ENCODE measurements at places on chromosomes 4 and X. TPM values are rescaled to one million over a fixed set of nuclear protein-coding genes. Genes with fewer than 3 reads are reported as not detected.

SUPT20HL2 gene
- total RNA-seq, result not detected

TEX11 gene
- total RNA-seq, result not detected

RPA4 gene
- total RNA-seq, result 4.0 TPM

HSFX2 gene
- total RNA-seq, result 0.54 TPM

DCHS2 gene
- total RNA-seq, result 0.35 TPM

AP1AR gene
- 10.0 TPM for total RNA-seq

RPS6KA6 gene
- 9.6 TPM for total RNA-seq

GCNA gene
- total RNA-seq, result 5.1 TPM

GSX2 gene
- total RNA-seq, result not detected

DNA sequence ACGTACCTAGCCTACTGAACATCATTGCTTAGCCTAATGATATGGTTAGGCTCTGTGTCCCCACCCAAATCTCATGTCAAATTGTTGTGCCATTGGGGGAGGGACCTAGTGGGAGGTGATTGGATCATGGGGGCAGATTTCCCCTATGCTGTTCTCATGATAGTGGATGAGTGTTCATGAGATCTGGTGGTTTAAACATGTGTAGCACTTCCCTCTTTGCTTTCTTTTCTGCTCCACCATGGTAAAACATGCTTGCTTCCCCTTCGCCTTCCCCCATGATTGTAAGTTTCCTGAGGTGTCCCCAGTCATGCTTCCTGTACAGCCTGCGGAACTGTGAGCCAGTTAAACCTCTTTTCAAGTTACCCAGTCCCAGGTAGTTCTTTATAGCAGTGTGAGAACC, 102.6 kb downstream of the RAPGEF2 start:
- H3K36me3 ChIP-seq, result no peaks in the 10 kb centered on the region
- H3K4me1 ChIP-seq, result peaks cover 22% of the 10 kb centered on the region
- no peak overlapping the region for H3K27ac ChIP-seq
- DNase-seq, result no peak
- no peak overlapping the region for H3K4me3 ChIP-seq

DNA sequence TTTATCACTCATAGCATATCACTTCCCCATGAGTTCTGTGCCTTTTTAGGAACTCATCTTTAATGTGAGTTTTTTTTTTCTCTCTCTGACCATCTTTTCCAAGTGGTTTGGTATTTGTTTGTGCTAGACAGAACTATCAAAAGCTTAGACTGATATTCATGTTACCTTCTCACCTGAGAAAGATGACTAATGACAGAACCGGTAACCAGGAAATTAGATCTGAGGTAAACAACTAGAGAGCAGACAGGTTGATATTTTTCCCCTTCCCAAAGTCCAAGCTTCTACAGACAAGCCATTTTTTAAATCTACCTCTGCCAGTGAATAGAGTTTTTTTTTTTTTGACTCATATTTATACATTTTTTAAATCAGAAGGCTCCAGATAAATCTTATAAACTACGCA, 17.0 kb upstream of the SRD5A3 start:
- no peaks in the 10 kb centered on the region for H3K4me1 ChIP-seq
- no peaks in the 10 kb centered on the region for H3K27me3 ChIP-seq
- H3K36me3 ChIP-seq, result no peaks in the 10 kb centered on the region
- no peak overlapping the region for H3K27ac ChIP-seq

DNA sequence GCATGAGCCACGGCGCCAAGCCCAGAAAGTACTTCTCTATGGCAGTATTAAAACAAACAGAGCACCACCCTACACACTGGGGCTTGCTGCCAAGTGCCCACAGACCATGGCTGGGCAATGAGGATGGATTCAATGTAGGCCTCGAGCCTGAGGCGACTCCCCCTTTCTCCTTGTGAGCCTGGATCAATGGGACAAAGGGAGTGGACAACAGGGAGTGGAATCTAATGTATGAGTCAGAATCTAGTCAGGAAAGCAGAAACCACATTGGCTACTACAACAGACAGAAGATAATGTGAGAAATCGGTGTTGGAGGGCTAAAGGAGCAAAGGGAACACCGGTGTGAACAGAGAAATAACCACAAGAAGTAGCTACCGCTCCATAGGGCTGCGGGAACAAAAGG, 37.7 kb upstream of the OCIAD2 start:
- no peak overlapping the region for H3K4me3 ChIP-seq
- H3K27ac ChIP-seq, result no peak overlapping the region
- H3K36me3 ChIP-seq, result no peaks in the 10 kb centered on the region
- no peak for DNase-seq
- H3K27me3 ChIP-seq, result no peaks in the 10 kb centered on the region
- no peaks in the 10 kb centered on the region for H3K4me1 ChIP-seq

- no peak for DNase-seq
- no peak overlapping the region for H3K27ac ChIP-seq
- H3K4me3 ChIP-seq, result no peak overlapping the region
- H3K27me3 ChIP-seq, result no peaks in the 10 kb centered on the region
- no peaks in the 10 kb centered on the region for H3K4me1 ChIP-seq
Measured at GRCh38 chr4:66266035-66266434, 595.7 kb upstream of the EPHA5 start.

DNA sequence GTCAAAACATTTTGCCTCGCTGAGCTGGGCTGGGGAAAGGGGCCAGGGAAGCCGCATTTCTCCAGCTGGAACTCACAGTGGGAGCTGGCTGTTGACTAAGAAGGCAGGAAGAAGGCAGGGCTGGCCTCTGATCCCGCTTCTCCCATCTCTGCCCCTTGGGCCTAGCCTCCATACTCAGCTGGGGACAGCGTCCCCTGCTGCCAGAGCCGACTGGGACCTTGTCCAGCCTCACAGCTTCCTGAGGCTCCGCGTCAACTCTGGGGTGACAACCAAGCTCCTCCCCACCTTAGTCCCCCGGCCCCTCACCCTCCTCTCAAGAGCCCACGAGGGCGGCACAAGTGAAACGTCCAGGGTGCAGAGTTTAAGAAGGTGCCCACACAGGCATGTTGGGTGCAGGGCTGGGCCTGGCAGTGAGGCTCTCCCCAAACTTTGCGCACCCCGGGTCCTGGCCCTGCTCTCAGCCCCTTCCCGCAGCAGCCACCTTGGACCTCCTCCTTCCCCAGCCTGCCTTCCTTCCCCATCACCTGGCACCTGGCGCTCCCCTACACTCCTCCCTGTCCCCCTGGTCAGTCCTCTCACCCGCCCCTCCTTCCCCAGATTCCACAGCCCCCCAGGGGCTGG, 100.8 kb downstream of the PSAPL1 start:
- H3K27me3 ChIP-seq, result no peaks in the 10 kb centered on the region
- H3K4me3 ChIP-seq, result no peak overlapping the region
- H3K4me1 ChIP-seq, result peaks cover 12% of the 10 kb centered on the region
- DNase-seq, result no peak

DNA sequence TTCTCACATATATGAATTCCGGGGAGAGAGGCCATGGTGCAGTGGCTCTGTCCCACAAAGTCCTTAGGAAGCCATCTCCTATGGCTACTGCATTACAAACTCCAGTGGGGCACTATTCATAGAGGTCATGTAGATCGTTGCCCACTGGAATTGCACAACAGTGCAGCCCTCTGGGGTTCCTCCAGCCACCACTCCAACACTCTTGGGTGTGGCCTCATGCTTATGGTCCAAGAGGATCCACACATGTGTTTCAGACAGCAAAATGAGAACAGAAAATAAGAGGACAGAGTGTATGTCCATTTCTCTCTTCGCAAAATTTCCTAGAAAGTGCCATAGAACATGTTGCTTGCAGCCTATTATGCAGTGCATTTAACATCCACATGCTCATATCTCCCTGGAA, 444.2 kb upstream of the FAM241A start:
- H3K27me3 ChIP-seq, result no peaks in the 10 kb centered on the region
- no peak for DNase-seq
- H3K4me3 ChIP-seq, result no peak overlapping the region
- H3K4me1 ChIP-seq, result no peaks in the 10 kb centered on the region

- H3K36me3 ChIP-seq, result no peaks in the 10 kb centered on the region
- H3K4me3 ChIP-seq, result no peak overlapping the region
- no peak overlapping the region for H3K27ac ChIP-seq
- DNase-seq, result no peak
- no peaks in the 10 kb centered on the region for H3K27me3 ChIP-seq
- no peaks in the 10 kb centered on the region for H3K4me1 ChIP-seq
Measured at GRCh38 chrX:96566878-96567277, 117.8 kb upstream of the DIAPH2 start.

- no peak for DNase-seq
- H3K4me1 ChIP-seq, result peaks cover 6% of the 10 kb centered on the region
- H3K36me3 ChIP-seq, result no peaks in the 10 kb centered on the region
- no peak overlapping the region for H3K4me3 ChIP-seq
- no peak overlapping the region for H3K27ac ChIP-seq
Measured at GRCh38 chr4:87559090-87559837, 30.1 kb upstream of the SPARCL1 start.

DNA sequence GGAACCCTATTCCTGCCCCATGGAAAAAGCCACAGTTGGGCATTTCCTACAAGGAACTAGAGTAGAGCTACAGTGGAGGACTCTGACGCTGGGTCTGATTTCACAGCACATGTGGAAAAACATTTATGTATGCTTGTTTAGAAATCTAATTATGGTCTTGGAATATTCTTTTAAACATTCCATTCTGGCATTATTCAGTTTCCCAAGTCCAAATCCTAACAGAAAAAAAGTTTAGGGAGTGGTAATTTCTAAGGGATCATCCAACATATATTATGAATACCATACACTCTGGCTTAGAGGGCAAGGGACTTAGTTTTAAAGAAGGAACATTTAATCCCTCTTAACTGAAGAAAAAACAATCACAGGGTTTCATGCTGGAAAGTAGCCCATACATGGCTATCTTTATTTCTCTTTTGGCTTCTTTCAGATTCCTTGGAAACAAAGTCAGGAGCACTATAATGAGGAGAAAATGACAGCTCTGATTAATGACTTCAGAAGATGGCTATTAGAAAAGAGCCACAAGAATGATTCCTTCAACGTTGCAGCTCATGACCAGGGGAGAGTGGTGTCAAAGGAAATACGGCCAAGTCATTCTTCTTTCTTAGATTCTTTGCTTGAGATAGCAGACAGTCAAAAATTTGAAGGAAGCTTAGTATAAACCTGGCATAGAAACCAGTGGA, 56.1 kb downstream of the CNGA2 start:
- H3K4me3 ChIP-seq, result no peak overlapping the region
- peaks cover 6% of the 10 kb centered on the region for H3K4me1 ChIP-seq
- H3K36me3 ChIP-seq, result no peaks in the 10 kb centered on the region
- H3K27ac ChIP-seq, result no peak overlapping the region

GRCh38 chrX:81174286-81174685, 27.4 kb downstream of the HMGN5 start:
- no peaks in the 10 kb centered on the region for H3K36me3 ChIP-seq
- no peak for DNase-seq
- H3K4me1 ChIP-seq, result no peaks in the 10 kb centered on the region
- H3K4me3 ChIP-seq, result no peak overlapping the region

- no peak overlapping the region for H3K27ac ChIP-seq
- no peak for DNase-seq
- H3K36me3 ChIP-seq, result no peaks in the 10 kb centered on the region
- H3K27me3 ChIP-seq, result no peaks in the 10 kb centered on the region
Measured at GRCh38 chrX:134803551-134804183, 145.4 kb upstream of the PLAC1 start.

DNA sequence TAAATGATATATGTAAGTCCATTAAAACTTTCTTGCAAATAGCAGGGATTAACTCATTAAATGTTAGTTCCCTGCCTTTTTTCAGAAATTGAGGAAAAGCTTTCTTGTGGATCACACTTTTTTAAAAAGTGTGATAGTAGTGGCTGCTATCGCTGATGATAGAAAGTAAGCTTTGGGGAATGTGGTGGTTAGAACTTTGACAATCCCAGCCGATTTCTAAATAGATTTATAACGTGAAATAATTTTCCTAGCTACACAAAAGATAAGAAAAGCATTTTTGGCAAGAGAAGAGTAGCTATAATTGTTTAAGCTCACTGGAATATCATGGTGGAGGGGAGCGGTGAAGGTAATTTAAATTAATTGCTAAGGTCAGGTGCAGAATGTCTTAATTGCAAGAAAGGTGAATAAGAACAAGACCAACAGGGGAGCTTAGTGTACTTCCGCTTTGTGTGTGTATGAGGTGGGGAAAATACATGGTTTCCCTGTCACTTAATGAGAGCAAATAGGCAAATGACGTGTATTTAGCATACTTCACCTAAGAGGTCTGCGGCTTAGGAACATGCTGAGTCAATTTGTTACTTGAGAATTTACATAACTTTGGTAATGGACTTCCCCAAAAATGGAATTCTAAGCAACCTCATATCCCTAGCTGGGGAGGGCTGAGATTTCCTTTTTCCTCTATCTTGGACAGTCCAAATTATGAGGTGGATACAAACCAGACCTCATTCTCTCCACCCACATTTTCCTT, 11.7 kb upstream of the IL21 start:
- H3K27me3 ChIP-seq, result no peaks in the 10 kb centered on the region
- no peaks in the 10 kb centered on the region for H3K36me3 ChIP-seq
- DNase-seq, result no peak
- no peak overlapping the region for H3K27ac ChIP-seq
- no peak overlapping the region for H3K4me3 ChIP-seq

GRCh38 chrX:134525086-134525792, 65.3 kb downstream of the HPRT1 start:
- no peaks in the 10 kb centered on the region for H3K36me3 ChIP-seq
- DNase-seq, result no peak
- H3K27me3 ChIP-seq, result no peaks in the 10 kb centered on the region
- no peaks in the 10 kb centered on the region for H3K4me1 ChIP-seq

DNA sequence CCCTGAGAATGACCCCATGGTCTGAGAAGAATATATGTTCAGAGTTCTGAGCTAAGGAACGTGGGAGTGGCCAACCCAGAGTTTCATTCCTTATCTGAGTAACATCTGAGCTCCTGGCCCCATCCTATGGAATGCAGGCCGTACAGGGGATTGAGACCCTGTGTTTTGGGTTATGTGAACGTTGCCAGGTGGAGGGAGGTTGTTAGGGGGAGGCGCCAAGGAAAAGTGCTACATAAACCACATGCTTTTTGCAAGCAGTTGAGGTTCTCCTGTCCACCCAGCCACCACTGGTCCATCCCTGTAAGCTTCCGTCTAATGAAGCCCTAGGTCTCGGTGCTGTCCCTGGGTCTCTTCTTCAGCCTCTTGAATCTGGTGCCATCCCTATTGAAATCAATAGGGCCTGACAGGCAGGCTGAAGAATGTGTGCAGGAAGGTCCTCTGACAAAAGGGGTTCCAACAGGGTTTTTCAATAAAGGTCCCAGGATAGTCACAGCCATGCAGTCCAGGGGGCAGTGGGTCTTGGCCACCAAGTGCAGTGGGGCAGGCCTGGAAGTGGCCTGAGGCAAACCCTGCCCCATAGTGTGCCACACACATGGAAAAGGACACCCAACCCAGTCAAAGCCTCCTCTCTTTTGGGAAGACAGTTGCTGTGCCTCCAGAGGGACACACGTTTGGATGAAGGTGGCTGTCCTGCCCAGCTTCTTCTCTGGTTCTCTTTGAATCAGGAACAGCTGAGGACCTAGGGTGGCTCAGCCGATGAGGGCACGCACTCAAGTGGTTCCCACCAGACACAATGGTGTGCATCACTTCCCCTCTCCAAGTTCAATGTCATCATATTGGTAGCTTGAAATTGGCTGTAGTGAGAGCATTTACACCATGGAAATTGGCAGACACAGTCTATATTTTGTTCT, 53.5 kb downstream of the HTRA3 start:
- H3K27me3 ChIP-seq, result no peaks in the 10 kb centered on the region
- H3K4me3 ChIP-seq, result no peak overlapping the region
- no peaks in the 10 kb centered on the region for H3K36me3 ChIP-seq
- no peak for DNase-seq
- H3K4me1 ChIP-seq, result peaks cover 16% of the 10 kb centered on the region

- no peak for DNase-seq
- no peaks in the 10 kb centered on the region for H3K27me3 ChIP-seq
- H3K27ac ChIP-seq, result no peak overlapping the region
- H3K4me1 ChIP-seq, result no peaks in the 10 kb centered on the region
- no peaks in the 10 kb centered on the region for H3K36me3 ChIP-seq
Measured at GRCh38 chr4:71380788-71381187, 42.0 kb downstream of the SLC4A4 start.
